Activated CD4-positive, alpha-beta T cell treated with anti-CD3 and anti-CD28 coated beads for 1 hour (primary cell): ENCODE measurements at places on chromosomes 6 and 20.

DNA sequence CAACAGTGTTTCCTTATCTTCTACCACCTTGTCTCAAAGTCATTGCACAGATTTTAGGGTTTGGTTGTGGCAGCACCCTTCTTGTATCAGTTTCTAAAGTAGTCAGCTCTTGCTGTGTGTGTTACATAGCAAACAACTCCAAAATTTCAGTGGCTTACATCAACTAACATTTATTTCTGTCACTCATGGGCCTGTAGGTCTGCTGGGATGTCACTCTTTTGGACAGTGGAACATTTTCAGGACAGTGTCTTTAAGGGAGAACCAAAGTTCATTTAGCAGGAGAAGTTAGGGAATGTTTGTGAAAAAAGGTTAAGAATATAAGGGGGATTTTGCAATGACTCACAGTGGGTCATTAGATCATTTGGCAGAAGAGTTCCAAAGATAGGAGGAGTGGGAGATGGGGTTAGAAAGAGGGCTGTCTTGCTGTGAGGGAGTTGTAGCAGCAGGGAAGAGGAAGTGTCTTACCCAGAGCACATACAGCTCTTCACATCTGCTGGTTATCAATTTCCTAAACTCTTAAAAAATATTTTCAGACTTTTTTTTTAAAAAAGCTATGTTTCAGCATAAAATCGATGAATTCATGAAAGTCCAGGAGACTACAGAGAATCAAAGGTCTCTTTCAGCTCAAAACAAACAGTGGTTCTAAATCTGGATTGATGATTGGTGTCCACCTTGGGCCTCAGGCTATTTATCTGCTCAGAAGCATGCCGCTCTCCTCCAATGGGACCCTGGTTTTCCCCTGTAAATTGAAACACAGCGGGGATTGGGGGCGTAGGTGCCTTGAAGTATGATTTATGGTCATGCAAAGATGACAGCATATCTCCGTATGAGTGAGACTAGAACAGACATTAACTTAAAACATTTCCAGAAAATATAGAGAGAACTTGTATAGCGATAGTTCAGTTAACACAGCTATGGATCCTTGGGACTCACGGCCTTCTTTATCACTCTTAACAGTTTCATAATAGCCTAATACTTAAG, 117.3 kb downstream of the B3GAT2 start:
- no peak for DNase-seq

GRCh38 chr6:105825210-105825609, 260.9 kb upstream of the PRDM1 start:
- DNase-seq, result no peak

GRCh38 chr6:7241709-7242645, 71.0 kb downstream of the SSR1 start:
- no peak for DNase-seq

DNA sequence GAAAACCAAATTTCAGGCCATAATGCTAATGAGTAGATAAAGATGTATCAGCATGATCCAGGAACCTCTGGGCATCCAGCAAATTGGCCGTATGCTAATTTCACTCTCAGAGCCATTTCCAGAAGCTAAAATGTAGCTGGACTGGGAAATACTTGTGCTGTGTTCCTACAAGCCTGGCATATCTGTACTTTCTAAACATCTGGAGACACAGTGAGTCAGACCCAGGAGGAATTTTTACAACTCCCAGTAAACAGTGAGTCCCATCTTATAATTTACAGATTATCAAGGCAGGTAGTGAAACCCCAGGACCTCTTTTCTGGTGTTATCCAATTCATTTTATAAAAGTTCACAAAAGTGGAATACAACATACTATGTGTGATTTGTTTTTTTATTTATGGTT, 683.0 kb upstream of the ADGRB3 start:
- no peak for DNase-seq

DNA sequence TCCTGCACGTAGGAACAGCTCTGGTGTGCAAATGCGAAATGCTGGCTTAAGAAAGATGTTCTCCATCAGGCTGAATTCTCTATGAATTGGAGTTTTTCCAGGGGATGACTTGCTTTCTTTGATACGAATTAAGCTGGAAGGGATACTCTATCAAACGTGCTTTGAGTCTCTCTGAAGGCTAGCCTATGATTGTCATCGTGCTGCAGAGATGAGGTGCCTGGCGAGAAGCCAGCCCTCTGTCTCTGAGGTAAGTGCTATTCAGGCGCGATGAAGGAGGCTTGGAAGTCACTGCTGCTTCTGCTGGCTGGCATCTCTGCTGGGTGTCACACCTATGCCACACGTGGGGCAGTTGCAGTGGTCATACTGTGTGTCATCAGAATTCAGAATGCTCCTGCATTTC, 223.7 kb downstream of the TAF4 start:
- DNase-seq, result no peak

DNA sequence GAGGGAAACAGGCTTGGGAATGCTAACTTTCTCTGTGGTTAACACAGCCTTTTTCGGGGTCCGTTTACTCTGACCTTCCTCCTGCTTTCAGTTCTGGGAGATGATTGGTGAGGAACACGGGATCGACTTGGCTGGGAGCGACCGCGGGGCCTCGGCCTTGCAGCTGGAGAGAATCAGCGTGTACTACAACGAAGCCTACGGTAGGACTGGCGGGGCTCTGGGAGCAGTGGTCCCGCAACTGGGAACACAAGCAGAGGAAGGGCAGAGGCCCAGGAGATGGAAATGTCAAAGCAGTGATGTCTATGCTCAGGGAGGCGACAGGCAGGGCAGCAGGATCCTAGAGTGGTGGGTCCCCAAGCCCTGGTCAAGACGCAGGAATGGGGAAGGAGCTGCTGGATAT, 3.5 kb downstream of the TUBB1 start:
- no peak for DNase-seq

- DNase-seq, result no peak
Observed at GRCh38 chr20:50993876-50994275, 29.0 kb downstream of the KCNG1 start.

DNA sequence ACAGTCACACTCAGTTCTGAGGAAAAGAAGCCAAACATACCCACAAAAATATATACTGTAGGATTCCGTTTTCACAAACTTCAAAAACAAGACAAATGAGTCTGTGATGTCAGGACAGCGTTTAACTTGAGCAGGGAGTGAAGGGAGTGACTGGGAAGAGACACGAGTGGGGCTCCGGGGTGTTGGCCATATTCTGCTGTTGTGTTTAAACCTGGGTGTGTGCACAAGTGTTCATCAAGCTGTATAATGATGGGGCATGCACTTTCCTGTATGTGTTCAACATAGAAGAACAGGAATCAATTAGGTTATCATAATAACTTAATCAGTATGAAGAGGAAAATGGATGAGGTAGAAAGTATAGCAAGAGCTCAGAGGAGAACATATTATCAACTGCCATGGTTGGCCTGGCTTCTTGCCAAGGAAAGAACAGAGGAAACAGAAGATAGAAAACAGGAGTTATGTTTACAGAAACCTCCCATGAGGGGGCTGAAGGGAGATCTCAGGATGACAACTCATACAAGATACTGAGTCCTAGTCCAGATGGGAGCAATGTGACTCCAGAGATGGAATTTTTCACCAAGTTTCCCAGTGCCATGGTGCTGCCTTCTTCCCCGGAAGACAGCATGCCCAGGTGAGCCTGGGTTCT, 15.1 kb upstream of the AFDN start:
- no peak for DNase-seq

- DNase-seq, result no peak
Observed at GRCh38 chr6:81625216-81625615, 127.3 kb downstream of the TENT5A start.

DNA sequence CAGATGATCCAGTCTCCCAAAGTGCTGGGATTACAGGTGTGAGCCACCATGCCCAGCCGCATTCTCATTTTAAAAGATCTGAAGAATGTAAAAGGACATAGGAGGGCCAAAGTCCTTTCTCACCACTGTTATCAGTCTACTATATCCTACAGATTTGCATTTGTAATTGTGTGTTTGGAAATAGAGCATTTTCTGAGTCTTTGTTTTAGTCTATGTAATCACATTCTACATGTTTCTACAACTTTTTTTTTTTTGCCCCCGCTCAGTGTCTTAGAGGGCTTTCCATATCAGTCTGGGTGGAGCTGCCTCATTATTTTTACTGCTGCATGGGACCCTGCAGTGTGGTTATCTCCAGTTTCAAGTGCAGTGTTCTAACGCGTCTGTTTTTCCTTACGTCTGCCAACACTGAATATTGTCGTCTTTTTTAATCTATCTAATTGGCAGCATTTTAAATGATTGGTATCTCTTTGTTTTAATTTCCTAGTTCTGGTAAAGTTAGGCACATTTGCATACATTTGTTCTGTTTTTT, 7.8 kb downstream of the CUL9 start:
- DNase-seq, result no peak

DNA sequence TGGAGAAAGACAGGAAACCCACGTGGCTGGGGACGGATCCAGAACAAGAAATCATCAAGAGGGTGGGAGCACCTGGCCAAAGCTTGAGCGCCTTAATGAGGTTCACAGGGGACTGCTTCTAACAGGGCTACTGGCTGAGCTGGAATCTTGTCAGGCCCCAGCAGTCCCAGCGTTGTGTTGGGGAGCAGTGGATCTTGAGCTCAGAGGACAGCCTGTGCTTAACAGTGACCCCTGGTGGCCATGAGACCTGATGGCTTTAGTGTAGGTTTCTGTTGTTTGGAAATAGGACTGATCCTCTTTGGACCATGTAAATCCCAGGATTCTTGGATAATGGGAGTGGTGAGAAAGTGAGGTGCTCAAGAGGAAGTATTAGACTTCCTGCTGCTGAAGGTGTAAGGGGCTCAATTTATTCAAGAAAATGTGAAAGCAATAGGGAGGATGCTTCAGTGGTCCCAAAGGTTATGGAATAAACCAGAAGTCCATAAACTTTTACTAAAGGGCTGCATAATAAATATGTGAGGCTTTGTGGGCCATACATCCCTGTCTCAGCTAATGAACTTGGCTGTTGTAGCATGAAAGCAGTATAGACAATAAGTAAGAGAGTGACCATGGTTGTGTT, 216.2 kb downstream of the NFATC2 start:
- no peak for DNase-seq

GRCh38 chr6:72522735-72523141, 99.1 kb upstream of the KCNQ5 start:
- no peak for DNase-seq

DNA sequence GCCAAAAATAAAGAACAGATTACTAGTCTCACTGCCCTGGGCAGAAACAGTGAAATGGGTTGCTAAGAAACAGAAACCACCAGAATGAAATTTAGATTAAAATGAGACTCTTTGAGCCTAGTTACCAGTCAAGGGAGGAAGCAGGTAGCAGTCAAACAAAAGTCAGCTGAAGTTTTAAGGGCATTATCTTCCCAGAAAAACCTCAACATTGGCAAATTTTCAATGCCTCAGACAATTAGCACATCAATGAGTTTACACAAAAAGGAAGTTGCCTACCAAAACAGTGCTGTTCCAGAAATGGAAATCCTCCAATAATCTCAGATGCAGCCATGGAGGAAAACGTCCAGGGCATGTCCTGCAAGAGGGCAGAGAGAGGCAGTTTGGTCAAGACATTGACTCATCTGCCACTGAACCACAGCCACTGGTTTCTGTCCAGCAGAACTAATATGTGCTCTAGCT, 399.7 kb upstream of the ADGRB3 start:
- DNase-seq, result no peak

- no peak for DNase-seq
Observed at GRCh38 chr6:161166677-161167076, 107.2 kb downstream of the AGPAT4 start.

DNA sequence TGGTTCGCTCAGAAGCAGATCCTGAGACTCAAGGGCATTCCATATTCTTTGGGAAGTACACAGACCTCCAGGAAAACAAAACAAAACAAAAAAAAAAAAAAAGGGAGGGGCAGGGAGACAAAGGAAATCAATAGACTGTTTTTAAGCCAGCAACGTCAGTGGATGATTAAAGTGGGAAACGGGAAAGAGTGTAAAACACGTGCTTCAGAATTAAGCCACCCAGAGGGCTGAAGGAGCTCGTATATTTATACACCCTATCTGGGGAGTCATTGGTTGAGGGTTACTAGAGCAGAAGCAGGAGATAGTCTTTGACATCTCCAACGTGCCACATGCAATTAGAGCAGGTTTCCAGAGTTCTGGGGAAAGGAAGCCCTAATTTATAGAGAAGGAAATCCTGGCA, 26.2 kb downstream of the PDE7B start:
- DNase-seq, result no peak

GRCh38 chr6:30897882-30898281, 10.1 kb upstream of the GTF2H4 start:
- DNase-seq, result no peak

DNA sequence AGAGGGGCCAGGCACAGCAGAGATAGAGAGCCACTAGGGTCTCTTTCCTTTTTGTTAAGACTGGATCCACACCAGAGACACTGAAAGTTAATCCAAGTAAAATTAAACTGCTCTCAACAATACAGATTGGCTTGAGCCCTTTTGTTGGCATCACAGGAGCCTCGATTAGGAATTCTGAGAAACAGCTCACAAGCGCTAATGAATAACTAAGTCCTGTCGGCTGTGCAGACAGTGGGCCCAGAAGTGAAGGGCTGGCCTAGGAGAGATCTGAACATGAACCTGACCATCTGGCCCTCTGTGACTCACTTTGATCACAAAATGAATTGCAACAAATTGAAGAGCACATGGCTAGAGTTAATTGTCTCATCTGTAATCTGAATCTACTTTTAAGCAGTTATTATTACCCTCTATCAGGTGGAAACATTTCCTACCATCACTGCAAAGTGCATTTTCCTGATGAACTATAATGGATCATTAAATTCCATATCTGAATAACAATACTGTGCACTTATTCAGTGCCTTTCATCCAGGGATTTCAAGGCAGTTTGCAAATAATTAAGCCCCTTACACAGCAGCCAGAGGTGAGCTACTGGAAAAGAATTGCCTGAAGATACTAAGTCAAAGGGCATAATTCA, 3.2 kb downstream of the BACH2 start:
- DNase-seq, result no peak

GRCh38 chr6:43476746-43477145, 624 bp upstream of the TJAP1 start:
- DNase-seq, result no peak

DNA sequence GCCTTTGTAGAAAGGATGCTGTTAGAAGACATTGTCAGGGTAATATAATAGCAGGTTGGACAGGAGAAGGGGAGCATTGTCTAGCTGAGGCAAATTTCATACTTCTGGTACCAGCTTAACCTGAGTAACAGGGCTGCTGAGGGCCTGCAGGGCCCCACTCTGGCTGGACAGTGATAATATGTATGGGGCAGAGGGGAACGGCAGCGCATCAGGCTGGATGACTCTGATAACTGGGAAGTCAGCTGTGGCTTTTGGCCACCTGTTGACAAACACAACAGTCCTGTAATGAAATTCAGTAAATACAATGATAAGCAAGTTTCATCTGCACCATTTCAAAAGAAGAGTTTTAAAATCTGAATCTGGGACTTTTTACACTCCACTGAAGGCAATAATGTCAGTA, 259.9 kb upstream of the CNR1 start:
- DNase-seq, result no peak

- no peak for DNase-seq
Observed at GRCh38 chr6:99364026-99364425, 14.6 kb upstream of the FAXC start.

GRCh38 chr20:37903317-37904007, 535 bp downstream of the VSTM2L start:
- DNase-seq, result no peak

- no peak for DNase-seq
Observed at GRCh38 chr20:3674447-3674846, 7.4 kb downstream of the ADAM33 start.

- DNase-seq, result no peak
Observed at GRCh38 chr20:56391037-56391436, 978 bp downstream of the AURKA start.

GRCh38 chr6:134171517-134171916, 119.1 kb upstream of the SLC2A12 start:
- DNase-seq, result no peak

GRCh38 chr6:63299667-63300066, 20.1 kb downstream of the LGSN start:
- no peak for DNase-seq
